A549 treated with RU486 at 1 μM for 4 hours (cell line): ENCODE measurements at places on chromosomes 7 and 10. TPM values are rescaled to one million over a fixed set of nuclear protein-coding genes. Genes with fewer than 3 reads are reported as not detected.

SERPINE1 gene
- 868 to 1,053 TPM (median 898 TPM) in 5 replicates for total RNA-seq

IGF2BP3 gene
- 15.8 to 28.0 TPM (median 25.1 TPM) in 5 replicates for total RNA-seq

OR2A7 gene
- not detected in 5 replicates for total RNA-seq

GPR158 gene
- 0.02 to 0.08 TPM (median 0.06 TPM) in 5 replicates for total RNA-seq

CLEC2L gene
- 0.14 TPM in 2 of 5 replicates, not detected in the others for total RNA-seq

TDRD1 gene
- total RNA-seq, result not detected in 5 replicates

UCN3 gene
- not detected in 5 replicates for total RNA-seq

CHCHD3 gene
- total RNA-seq, result 73.8 to 96.7 TPM (median 84.4 TPM) in 5 replicates

VPS26A gene
- total RNA-seq, result 27.5 to 78.4 TPM (median 50.5 TPM) in 5 replicates

SH2B2 gene
- total RNA-seq, result 1.7 to 3.7 TPM (median 3.3 TPM) in 5 replicates

SKIDA1 gene
- total RNA-seq, result 0.87 to 1.6 TPM (median 1.3 TPM) in 5 replicates

EXOSC1 gene
- 53.0 to 60.6 TPM (median 54.2 TPM) in 5 replicates for total RNA-seq

TUBB8 gene
- total RNA-seq, result 0.18 TPM in 1 of 5 replicates, not detected in the others

ELMO1 gene
- 1.7 to 2.9 TPM (median 2.2 TPM) in 5 replicates for total RNA-seq

C7orf33 gene
- not detected in 5 replicates for total RNA-seq

AMZ1 gene
- total RNA-seq, result 0.01 to 0.05 TPM in 2 of 5 replicates, not detected in the others

DGKI gene
- total RNA-seq, result 0.27 to 0.86 TPM (median 0.55 TPM) in 4 of 5 replicates, not detected in the other

PLAC9 gene
- total RNA-seq, result 0.46 TPM in 1 of 5 replicates, not detected in the others

NPSR1 gene
- total RNA-seq, result not detected in 5 replicates

AKR1D1 gene
- total RNA-seq, result not detected in 5 replicates

IKZF1 gene
- total RNA-seq, result not detected in 5 replicates

VWDE gene
- total RNA-seq, result 0.18 to 0.99 TPM (median 0.40 TPM) in 5 replicates

TEX36 gene
- total RNA-seq, result not detected in 5 replicates
